ENCODE measurements at places on chromosomes 6 and 20.

GRCh38 chr6:98037571-98037970 lies 754.6 kb upstream of the MMS22L start:
- DNase-seq = no peak

DNA sequence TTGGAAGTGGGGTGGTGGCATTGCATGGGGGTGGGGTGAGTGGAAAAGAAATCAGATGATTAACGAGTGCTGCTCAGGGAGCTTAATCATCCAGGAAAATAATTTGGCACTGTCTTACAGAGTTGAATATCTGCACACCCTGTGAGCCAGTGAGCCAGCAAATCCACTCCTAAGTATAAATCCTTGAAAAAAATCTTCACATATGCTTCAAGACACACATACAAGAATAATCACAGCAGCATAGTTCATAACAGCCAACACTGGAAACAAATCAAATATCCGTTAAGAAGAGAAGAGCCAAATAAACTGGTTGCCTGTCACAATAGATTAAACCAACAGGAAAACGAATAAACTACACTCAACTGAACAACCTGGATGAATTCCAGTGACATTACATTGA lies 62.8 kb downstream of the SAMD3 start:
- DNase-seq = no peak

GRCh38 chr6:43189776-43190304 lies 7.8 kb downstream of the CUL9 start:
- DNase-seq = no peak

DNA sequence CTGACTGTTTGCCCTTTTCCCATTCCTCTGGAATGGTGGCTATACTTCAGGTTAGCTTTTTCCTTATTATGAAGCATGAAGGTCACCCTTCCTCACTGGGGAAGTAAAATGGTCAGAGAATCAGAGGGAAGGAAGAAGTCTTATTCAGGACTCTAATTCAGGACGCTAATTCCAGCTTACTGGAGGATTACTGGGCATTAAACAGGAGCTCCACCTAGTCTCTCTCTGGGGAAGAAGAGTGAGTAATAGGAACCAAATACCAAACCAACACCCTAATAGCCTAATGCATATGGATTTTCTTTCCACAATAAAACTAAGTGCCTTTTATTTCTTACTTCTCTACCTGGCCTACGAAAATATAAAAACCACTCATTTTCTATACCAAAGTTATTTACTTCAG lies 10.1 kb downstream of the CRISP1 start:
- DNase-seq = no peak

- no peak for DNase-seq
Measured at GRCh38 chr20:36504295-36504694, 37.0 kb upstream of the MYL9 start.

DNA sequence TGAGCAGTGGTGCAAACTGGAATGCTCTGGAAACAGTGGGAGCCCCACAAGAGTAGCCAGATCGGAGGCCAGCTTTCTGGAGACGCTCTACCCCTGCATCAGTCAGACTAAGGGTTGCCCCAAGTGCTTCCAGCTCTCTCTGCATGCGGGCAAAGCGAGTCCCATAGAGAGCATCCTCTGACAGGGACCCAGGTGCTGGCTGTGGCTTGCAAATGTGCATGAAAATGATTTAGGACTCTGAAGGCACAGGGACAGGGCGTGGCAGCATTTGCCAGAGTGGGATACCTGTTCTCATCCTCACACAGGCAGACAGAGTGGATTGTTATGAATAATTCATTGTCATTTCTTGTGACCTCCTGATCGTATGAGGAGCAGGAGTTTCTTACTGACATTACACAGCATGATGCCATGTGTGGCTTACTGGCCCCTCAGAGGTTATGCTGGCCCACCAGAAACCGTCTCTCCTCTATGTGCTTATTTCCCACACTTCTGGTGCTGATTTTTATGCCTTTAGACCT lies 10.3 kb downstream of the RIN2 start:
- no peak for DNase-seq

GRCh38 chr6:151014404-151015100 lies 149.1 kb downstream of the MTHFD1L start:
- DNase-seq = peak; percentile 12

DNA sequence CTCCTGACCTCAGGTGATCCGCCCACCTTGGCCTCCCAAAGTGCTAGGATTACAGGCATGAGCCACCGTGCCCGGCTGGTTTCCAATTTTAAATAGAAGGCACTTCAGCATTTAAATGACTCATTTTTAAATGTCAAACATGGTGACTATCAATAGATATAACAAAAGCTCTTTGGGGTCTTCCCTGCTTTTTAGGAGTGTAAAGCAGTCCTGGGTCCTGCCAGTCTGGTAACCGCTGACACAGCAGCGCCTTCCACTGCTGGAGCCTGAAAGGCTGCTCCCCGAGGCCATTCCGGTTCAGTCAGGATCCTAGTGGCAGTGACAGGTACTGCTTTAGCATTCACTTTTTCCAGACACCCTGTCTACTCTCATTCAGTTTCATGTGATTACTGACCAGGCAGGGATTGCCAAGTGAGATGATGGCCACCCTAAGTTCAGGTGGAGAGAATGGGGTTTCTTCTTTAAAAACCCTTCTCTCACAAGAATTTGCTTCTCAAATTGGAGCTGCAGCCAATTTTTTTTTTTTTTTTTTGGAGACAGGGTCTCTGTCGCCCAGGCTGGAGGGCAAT lies 5.1 kb downstream of the DIDO1 start:
- no peak for DNase-seq

DNA sequence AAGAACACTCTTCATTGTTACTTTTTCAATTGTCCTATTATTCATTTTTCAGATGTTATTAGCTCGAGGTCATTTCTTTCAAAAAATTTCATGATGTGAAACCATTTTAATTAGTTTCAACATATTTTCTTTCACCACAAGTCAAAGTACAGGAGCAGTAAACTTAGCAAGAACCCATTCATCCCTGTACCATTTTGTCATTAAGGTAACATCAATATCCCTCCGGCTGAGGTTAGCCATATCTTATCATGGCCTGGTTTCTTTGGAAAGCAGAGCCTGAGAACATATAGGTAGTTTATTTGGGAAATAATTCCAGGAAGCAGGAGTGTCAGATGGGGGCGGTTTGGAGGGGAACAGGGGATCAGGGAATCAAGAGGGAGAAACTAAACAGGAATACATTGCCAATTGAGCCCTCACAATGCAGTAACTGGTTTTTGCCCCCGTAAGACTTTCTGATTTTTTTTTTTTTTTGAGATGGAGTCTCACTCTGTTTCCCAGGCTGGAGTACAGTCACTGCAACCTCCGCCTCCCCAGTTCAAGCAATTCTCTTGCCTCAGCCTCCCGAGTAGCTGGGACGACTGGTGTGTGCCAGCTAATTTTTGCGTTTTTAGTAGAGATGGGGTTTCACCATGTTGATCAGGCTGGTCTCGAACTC lies 83.7 kb downstream of the MKKS start:
- no peak for DNase-seq

DNA sequence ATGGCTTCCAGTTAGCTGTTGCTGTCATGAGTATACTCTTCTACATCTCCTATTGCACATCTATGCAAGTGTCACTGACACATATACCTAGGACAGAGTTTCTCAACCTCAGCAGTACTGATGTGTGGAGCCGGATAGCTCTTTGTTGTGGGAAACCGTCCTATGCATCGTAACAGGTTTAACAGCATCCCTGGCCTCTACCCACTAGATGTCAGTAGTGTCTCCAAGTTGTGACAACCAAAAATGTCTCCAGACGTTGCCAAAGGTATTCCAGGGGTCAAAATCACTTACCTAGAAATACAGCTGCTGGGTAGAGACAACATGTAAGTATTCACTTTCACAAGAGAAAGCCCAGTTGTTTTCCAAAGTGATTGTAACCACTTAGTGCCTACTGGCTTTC lies 637.6 kb downstream of the RNF144B start:
- DNase-seq = no peak

DNA sequence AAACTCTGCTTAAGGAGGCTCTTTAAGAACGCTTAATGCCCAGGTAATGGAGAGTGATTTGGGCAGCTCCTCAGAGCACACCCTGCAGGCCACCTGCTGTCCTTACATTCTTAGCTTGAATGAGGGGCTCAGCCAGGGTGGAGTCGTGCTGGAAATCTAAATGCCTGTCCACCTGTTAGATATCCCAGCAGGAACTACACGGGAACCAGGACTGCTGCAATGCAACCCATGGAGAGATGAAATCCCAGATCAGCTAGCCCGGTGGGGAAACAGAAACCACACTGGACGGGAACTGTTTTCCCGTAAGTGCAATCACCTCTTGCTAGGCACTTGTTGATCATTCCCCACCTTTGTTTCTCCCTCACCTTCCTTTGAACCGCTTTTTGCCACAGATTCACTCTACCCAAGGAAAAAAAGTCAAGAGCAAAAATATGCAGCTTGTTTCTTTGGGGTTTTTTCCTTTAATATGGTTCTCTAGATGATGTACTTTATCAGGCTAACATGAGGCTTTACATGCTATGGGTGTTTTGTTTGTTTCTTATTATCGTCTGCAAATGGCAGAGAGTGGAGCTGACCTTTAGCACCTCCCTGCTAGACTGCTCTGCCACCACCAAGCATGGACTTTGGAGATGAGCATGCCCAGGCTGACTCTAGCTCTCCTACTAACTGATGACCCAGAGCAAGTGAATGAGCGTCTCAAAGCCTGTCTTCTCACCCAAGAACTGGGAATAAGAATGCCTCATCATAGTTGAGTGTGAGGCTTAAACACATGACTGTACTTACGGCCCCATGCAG lies 125.9 kb upstream of the TNFAIP3 start:
- DNase-seq = no peak

GRCh38 chr6:57294862-57295445 lies 22.5 kb upstream of the PRIM2 start:
- no peak for DNase-seq

GRCh38 chr20:63027922-63028389 lies 21.2 kb upstream of the BHLHE23 start:
- DNase-seq = no peak

GRCh38 chr6:15326067-15326614 lies 80.3 kb downstream of the JARID2 start:
- no peak for DNase-seq

GRCh38 chr6:12245763-12246718 lies 44.1 kb upstream of the EDN1 start:
- no peak for DNase-seq

- DNase-seq = no peak
Measured at GRCh38 chr6:117555882-117556498, 46.3 kb downstream of the GOPC start.

DNA sequence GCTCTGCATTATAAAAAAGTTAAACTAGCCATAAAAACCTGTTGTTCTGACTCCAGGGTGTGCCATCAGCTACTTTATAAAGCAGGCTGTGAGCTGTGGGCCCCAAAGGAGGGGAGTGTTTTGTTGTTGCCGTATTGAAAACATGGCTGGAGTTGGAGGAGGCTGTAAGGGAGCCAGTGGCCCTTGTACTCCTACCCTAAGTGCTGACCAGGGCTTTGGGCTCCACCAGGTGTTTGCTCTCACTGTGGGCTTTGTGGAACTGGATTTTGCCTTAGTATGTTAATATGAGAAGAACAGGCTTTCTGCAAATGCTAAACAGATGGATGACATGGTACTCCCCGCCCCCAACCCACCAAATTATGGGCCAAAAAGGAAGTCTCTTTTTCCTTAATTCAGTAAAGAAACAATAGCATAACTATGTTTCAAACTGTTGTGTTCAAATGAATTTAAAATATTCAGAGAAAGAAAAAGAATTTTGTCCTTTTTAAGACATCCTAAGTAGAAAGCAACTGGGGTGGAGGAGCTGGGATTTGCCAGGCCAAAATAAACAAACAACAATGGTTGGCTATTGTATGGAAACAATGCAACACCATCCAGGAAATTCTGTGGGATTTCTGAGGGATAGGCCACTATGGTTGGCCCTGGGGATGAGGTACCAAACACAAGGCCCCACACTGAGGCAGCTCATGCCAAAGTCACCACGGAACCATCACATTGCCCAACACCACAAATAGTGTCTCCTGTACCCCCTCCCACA lies 63.3 kb downstream of the PLCG1 start:
- no peak for DNase-seq

- no peak for DNase-seq
Measured at GRCh38 chr6:155493694-155494143, 38.1 kb upstream of the NOX3 start.

DNA sequence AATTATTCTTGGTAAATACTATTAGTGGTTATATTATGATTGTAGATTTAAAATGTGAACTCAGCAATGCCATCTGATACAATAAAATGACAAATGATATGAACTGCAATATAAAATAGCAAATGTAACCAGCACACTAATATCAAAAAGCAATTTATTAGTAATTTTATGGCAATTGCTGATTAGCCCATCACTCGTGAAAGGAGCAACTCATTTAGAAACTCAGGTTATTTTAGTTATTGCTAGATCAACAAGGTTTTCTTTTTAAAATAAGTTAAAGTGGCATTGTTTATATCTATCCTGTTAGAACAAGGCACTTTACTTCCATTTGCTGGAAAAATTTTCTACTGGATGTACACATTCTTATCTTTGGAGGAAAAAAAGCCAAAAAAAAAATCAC lies 18.4 kb upstream of the MCUR1 start:
- no peak for DNase-seq

DNA sequence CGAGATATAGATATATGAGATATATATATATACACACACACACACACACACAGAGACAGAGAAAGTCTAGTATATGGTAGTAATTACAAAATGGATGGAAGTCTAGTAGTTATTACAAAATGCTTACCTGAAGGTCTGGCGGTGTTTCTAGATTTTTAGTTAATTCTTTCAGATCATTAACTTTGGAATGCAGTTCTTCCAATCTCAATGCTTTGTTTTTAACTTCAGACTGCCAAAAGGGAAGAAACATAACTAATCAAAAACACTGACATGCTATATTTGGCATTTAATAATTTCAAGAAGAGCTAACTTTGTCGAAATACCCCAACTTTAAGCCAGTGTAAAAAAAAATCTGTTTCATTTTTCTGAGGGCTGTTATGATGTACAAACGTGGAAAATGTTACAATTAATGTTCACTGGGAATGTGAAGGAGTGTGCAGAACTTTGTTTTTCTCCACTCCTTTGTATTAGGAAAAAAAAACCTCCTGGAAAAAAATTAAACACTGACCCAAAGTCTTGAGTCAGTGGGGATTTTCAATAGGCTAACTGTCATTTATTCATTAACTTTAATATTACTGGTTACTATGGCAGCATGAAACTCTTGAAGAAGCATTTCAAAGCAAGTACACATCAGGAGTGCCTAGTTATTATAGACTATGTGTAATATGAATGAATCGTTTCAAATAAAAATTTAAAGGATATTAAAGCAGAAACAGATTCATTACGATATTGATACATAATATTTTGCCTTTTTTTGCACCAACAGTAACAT lies 232.9 kb downstream of the SYNE1 start:
- DNase-seq = no peak

DNA sequence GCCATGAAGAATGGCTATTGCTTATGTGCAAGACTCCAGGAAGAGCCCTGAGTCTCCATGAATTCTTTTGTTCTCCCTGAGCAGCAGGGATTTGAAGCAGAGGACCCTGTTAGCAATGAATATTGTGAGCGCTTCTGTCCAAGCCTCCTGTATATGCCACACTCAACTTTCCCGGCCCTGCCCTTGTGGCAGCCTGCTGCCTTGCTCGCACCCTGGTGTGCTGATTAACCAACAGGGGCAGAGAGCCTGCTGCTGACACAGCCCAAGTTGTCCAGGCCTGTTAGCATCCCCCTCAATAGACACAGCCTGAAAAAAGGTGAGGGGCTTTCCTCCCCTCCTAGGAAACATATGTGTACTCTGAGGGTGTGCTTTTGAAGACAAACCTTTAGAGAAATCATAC lies 131.4 kb downstream of the BMP2 start:
- no peak for DNase-seq
